Mammary epithelial cell (primary cell): ENCODE measurements at places on chromosomes 4 and X. TPM values are rescaled to one million over a fixed set of nuclear protein-coding genes. Genes with fewer than 3 reads are reported as not detected.

SPANXA2 gene
- not detected for total RNA-seq

TLR10 gene
- not detected in 2 replicates for total RNA-seq

CLDN22 gene
- not detected for total RNA-seq

GAGE2A gene
- total RNA-seq: not detected

TBC1D19 gene
- total RNA-seq: 34.0 TPM

SH3RF1 gene
- 38.2 TPM for total RNA-seq

FDCSP gene
- total RNA-seq: not detected in 2 replicates

MANBA gene
- total RNA-seq: 21.6 and 26.8 TPM in 2 replicates

AASDH gene
- total RNA-seq: 18.2 TPM

USP38 gene
- total RNA-seq: 17.5 and 18.3 TPM in 2 replicates

NALF2 gene
- 0.31 and 1.1 TPM in 2 replicates for total RNA-seq

TMEM47 gene
- 28.0 TPM for total RNA-seq
